NCI-H460 (cell line): ENCODE measurements at places on chromosomes 4 and X.

- DNase-seq = no peak
Observed at GRCh38 chr4:10831727-10832408, 147.3 kb upstream of the CLNK start.

- no peak for DNase-seq
Observed at GRCh38 chr4:95325665-95326064, 223.1 kb downstream of the UNC5C start.

DNA sequence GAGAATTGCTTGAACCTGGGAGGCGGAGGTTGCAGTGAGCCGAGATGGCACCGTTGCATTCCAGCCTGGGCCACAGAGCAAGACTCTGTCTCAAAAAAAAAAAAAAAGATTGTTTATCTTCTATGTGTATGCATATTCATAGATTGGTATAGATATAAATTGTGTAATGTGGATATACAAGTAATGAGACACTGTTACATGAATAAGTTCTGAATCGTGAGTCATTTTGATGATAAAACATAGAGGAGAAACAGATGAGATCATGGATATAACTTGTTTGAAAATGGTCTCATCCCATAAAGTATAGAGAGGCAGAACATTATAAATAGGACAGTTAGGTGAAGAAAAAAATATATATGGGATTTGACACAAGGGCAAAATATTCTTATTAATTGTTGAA, 628.0 kb downstream of the IL1RAPL1 start:
- DNase-seq = no peak

DNA sequence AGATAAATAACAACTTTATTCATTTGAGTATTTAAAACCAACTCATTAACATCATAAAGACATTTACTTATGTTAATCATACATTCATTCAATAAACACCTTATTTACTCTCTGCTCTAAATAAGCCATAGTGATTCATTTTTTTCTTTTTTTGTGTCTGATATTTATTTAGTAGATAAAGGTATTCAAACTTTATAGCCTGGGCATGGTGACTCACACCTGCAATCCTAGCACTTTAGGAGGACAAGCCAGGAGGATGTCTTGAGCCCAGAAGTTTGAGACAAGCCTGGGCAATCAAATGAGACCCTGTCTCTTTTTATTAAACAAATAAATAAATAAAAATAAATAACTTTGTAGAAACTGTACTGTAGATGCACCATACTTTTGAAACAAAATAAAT, 771.3 kb upstream of the PCDH7 start:
- DNase-seq = no peak

- no peak for DNase-seq
Observed at GRCh38 chr4:148124512-148124911, 317.7 kb downstream of the NR3C2 start.

DNA sequence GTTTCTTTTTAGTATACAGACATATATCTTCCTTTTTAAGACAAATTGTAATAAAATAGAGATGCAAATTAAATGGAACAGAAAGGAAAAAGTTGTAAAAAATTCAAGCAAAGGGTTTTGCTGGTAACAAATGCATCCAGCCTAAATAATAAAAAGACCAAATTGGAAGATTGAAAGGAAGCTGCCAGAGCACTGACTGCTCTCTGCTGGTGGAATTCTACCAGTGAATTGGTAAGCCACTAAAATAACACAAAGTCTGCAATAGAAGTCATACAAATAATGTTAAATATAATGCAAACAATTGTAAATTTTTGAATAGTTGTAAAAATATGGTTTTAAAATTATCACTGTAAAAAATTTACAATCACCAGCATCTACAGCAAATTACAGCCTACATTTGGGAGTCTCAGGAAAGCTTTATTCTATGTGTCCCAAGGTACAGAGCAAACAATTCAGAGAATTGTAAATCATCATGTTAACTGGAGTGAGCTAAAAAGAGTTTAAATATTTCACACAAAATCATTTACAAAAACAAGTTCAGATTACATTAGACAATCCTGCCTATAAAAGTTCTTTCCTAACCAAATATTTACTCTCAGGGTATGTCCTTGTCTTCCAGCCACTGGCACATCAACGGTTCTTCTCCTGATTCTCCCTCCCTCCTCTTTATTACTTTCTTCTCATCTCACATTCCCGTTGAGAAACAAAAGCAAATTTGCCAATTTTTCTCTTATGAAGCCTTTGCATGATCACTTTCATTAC, 1322.5 kb downstream of the PCDH7 start:
- no peak for DNase-seq

DNA sequence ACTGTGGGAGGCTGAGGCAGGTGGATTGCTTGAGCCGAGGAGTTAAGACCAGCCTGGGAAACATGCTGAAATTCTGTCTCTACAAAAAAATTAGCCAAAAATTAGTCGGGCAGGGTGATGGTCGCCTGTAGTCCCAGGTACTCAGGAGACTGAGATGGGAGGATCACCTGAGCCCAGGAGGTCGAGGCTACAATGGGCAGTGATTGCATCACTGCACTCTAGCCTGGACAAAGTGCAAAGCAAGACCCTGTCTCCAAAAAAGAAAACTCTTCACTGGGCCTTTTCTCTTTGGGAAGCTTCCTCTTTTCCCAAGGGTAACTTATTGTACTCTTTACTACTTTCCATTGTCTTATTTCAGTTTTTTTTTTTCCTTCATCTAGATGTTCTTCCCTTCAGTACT, 88.9 kb downstream of the UBE2K start:
- no peak for DNase-seq

- DNase-seq = no peak
Observed at GRCh38 chr4:156725257-156725656, 246.3 kb downstream of the PDGFC start.

GRCh38 chr4:23877758-23878229, 12.1 kb downstream of the PPARGC1A start:
- DNase-seq = no peak
